ENCODE measurements at places on chromosomes 5 and 9.

GRCh38 chr5:96408210-96408777 is 24.8 kb downstream of the PCSK1 start:
- no peak for DNase-seq

- DNase-seq: no peak
Measured at GRCh38 chr5:153827397-153827796, 211.3 kb downstream of the FAM114A2 start.

- no peak for DNase-seq
Measured at GRCh38 chr5:59479086-59479485, 414.4 kb downstream of the PDE4D start.

DNA sequence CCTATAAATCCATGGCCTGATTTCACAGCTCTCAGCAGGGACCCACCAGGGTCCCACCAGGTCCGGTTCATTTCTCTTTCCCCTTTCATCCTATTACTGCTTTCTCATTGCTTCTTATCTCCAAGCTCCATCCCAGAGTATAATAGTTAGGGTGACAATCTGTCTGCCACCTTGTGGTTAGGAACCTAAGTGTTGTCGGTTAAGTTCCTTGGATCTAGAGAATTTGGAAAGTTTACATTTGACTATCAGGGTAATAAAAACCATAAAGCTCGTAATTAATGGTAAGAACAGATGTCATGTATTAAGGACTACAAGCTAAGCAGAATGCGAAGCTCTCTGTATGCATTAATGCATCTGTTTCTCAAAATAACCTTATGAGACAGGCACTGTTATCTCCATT is 259.1 kb downstream of the SH3GL2 start:
- DNase-seq: no peak

DNA sequence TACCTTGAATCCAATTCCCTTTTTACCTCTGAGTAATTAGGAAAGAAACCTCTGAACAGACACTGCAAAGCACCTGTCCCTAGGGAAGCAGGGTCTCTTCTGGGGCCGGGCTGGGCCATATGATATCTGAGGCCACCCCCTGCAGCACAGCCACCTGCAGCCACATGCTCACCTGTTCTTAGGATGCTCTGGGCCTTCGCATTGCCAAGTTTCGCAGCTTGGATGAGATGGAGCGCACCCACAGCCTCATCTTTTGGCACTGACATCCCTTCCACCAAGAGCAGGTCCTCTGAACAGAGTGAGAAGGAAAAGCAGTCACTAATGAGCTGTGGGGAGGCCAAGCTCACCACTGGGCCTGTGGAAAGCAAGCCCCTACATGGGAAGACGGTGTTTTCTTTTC is 27.3 kb downstream of the CLTA start:
- DNase-seq: no peak

- DNase-seq: no peak
Measured at GRCh38 chr9:93959739-93960154, 4.6 kb upstream of the BARX1 start.

DNA sequence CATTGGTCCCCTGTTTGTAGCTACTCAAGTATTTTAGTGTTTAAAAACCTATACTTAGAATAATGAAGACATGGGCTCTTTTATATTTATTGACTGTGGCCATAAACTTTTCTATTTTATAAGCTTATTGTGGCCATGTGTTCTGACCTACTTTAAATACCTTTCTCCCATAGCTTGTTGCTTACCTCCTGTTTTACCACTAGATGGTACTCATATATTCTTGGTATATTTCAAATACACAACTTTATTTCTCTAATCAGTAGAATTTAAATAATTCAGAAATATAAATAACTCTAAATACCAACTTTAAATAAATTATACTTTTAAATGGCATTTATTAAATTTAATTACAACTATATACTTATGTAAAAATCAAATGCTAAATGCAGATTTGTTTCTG is 498.0 kb downstream of the PRDM9 start:
- no peak for DNase-seq

DNA sequence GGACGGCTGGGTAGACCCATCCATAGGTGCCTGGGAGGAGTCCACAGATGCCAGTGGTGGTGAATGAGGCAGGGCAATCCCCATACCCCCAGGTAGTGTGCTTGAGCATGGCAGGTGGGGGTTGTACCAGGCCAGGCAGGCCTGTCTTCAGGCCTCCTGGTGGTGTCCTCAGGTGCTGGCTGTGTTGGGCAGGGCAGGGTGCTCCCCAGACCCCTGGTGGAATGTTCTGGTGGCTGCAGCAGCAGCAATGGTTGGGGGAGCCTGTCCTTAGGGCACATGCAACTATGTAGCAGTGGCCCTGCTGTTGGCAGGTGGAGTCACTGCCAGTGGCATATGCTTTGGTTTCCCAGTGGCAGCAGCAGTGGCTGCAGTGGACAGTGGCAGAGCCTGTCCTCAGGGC is 10.0 kb downstream of the ALG2 start:
- no peak for DNase-seq

DNA sequence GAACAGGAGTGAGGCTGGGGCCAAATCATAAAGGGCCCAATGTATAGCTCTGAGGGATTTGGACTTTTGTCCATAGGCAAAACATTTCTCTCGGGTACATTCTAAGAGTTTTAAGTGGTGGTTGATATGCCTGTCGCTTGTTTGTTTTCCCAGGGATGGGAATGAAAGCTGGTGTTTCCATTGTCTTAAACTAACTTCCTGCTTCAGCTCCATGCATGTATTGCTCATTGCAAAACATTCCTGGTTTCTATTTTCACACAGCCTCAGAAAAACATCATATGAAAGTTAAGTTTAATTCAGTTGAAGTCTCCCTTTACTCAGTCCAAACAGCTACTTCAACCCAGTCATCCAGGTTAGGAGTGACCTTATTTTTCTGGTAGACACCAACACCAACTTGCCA is 235.0 kb downstream of the ACTL7B start:
- DNase-seq: no peak

DNA sequence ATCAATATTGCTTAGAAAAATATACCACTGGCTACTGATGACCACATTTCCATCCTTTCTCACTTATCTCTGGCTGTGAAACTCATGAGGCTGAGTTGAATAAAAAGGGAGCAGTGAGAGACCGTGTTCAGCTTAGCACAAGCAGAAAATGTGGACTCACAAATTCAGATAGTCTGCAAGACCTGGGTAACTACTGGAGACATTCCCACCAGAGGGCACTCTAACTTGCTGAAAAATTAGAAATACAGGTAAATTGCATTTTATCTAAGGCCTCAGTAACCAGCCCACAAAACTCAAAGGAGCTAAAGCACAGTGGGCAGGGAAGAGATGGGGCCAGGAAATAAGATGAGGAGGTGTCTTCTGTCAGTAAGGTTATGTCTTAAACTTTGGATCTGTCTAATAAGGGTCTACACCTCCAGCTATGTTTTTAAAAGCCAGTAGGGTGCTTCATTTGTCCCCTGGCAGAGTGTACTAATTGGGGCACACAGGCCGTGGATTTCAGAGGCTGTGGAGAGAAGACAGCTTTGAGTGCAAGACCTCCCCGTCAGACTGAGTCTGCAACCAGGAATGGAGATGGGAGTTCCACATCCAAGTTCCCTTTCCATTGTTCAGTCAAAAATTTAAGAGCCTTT is 8.7 kb upstream of the NDUFB6 start:
- DNase-seq: no peak

GRCh38 chr5:160165137-160166068 is 46.2 kb upstream of the PWWP2A start:
- peak; percentile 98 for DNase-seq
